ENCODE measurements at places on chromosomes 7 and 10.
A peak's percentile ranks its signal among the peaks of the same experiment; 100 is the strongest.

GRCh38 chr7:50502001-50502684 lies 52.0 kb upstream of the FIGNL1 start:
- no peak for DNase-seq

DNA sequence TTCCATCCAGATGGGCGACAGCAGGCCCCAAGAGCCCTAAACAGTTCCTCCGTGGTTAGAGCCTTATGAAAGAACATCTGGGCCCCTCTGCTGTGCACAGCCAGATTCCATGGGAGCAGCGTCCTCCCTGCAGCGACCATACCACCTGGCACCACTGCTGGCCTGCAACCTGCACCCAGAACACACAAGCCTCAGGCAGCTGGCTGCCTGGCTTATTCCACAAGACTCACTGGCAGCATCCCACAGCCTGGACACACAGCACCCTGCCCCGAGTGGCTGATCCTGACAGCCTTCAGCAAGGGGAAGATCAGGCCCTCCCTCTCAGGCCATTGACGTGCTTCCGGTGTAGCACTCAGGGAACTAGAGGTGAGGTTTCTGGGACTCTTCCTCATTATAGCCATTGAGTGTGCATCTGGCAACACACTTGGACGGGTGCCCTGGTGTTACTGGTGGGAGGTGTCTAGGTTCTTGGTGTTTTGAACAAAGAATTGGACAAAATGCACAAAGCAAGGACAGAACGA lies 33.7 kb upstream of the ERCC6 start:
- no peak for DNase-seq

GRCh38 chr7:86920154-86920553 lies 139.3 kb downstream of the ELAPOR2 start:
- DNase-seq = no peak

- DNase-seq = peak; percentile 35
Measured at GRCh38 chr7:37342176-37342687, 106.4 kb downstream of the ELMO1 start.

GRCh38 chr10:70122742-70123141 lies 9.9 kb downstream of the AIFM2 start:
- DNase-seq = no peak

DNA sequence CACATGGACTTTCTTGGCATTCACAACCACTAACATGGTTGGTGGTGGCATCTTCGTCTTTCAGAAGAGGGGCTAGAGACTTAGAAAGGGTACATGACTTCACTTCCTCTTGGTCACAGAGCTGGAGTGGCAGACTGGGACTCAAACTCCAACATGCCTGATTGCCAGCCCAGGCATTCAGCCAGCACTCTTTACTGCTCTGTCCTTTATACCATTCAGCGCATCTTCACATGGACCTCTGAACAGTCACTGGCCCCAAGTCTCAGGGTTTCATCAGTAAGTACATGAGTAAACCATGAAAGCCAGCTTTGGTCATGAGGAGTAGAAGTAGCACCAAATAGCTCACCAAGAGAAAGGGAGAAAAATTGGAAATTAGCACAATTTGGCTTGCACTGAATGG lies 148.4 kb upstream of the KLF14 start:
- no peak for DNase-seq

GRCh38 chr10:34633374-34633773 lies 181.7 kb downstream of the PARD3 start:
- no peak for DNase-seq

GRCh38 chr7:159240962-159241361 lies 96.3 kb upstream of the VIPR2 start:
- no peak for DNase-seq

DNA sequence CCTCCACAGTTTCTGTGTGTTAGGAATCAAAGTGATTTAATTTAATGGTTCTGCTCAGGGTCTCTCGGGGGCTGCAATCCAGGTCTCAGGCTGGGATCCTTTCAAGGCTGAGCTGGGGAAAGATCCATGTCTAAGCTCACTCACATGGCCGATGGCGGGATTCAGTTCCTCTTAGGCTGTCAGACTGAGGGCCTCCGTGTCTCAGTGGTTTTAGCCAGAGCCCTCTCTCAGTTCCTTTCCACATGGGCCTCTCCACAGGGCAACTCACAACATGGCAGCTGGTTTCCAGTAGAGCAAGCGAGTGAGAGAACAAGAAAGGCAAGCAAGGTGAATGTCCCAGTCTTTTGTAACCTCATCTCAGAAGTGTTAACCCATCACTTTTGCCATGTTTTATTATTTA lies 26.9 kb downstream of the CAV1 start:
- DNase-seq = no peak

- DNase-seq = no peak
Measured at GRCh38 chr10:114548662-114549061, 109.4 kb downstream of the ABLIM1 start.

- no peak for DNase-seq
Measured at GRCh38 chr10:43091846-43092245, 15.0 kb downstream of the RET start.

DNA sequence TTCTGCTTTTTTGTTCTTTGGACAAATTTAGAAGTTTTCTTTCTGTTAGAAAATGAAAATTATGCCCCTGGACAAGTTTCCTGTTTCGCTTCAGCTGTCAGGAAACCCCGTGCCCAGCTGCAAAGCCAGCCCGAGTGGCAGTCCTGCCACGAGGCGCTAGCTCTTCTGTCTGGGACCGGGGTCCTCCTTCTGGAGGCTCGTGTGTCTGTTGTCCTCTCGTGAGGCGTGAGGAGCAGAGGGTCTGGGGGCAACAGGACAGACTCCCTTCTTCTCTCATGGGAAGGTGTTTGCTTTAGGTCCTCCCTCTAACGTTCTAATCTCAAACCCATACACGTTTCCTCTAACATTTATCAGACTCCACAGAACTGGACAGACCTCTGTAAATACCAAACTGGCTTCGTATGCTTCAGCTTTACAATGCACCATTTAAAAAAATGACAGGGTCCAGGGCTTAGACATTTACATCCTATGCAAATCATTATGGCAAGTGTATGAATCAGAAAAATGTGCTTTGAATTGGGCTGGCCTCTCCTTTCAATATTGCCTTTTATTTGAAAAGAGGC lies 184.5 kb upstream of the SHH start:
- DNase-seq = no peak

DNA sequence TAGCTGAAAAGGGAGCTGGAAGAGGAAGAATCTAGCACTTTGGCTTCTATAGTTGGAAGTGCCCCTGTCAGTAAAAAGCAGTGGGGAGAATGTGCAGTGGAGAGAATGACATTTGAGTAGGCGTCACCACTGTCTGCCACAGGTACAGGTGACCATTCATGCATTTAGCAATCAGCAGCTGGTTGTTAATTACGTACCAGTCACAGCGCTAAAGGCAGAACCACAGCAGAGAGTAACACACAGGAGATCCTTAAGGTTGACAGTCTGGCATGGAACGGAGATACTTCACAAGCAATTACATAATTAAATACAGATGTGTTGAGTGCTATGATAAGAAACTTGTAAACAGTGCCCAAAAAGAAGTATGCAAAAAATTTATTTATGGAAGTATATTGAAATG lies 24.8 kb downstream of the C10orf67 start:
- DNase-seq = no peak

- DNase-seq = no peak
Measured at GRCh38 chr10:121572859-121573537, 25.2 kb downstream of the FGFR2 start.

DNA sequence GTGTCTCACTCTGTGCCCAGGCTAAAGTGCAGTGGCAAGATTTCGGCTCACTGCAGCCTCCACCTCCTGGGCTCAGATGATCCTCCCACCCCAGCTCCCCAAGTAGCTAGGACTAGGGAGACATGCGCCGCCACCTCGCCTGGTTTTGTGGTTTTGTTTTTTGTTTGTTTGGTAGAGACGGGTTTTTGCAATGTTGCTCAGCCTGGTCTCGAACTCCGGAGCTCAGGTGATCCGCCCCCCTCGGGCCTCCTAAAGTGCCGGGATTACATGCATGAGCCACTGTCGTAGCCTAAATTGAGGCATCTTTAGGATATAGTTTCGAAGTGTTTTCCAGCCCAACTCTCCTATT lies 781 bp downstream of the ZNF727 start:
- DNase-seq = peak; percentile 22

DNA sequence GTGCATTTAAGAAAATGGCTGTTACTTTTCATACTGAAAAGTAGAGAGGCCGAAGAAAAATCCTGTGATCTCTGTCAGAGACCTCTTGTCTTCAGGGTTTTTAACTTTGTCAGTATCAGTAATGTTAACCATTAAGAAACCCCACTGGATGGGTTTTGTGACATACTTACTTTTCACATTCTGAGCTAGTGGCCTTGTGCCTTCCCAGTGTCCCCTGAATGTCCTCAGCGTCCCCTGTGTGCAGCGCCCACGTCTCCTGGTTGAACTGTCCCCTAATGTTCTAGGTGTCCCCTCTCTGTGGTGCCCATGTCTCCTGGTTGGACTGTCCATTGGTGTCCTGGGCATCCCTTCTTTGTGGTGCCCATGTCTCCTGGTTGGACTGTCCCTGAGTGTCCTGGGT lies 9.6 kb downstream of the DYNC2I1 start:
- no peak for DNase-seq

- no peak for DNase-seq
Measured at GRCh38 chr7:85021101-85021704, 165.7 kb downstream of the SEMA3D start.

Data from DND-41 (cell line).